Urothelium cell line (cell line): ENCODE measurements at places on chromosomes 4 and X.
A peak's percentile ranks its signal among the peaks of the same experiment; 100 is the strongest.

DNA sequence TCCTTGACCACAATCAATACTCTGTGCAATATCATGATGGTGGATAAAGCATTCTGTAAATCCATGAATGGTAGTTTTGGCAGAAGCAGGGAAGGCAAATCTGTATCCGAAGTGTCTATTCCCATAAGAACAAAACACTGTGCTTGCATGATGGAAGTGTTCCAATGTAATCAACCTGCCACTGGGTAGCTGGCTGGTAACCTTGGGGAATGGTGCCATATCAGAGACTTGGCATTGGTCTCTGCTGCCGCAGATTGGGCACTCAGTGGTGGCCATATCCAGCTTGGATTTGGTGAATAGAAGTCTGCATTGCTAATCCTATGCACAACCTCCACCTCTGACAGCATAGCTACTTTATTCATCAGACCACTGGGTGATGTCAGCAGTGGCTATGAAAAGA, 114.3 kb upstream of the EMCN start:
- DNase-seq = no peak

- DNase-seq = peak; percentile 42
Observed at GRCh38 chrX:153662266-153662665, 11.3 kb downstream of the PNCK start.

DNA sequence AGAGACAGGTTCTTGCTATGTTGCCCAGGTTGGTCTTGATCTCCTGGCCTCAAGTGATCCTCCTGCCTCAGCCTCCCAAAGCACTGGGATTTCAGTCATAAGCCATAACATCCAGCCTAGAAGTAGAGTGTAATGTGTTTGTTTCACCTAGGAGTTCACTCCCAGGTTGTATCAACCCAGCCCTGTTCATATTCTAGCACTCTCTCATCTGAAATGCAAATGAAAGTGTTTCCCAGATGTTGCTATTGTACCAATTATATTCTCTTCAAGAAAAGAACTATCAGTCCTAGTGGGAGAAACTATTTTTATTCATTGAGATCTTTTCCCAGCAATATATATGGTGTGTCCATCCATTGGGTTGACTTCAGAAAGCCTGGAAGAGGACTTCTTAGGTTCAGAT, 72.6 kb downstream of the USP38 start:
- no peak for DNase-seq

GRCh38 chr4:26178854-26179253, 142.0 kb upstream of the RBPJ start:
- DNase-seq = no peak

DNA sequence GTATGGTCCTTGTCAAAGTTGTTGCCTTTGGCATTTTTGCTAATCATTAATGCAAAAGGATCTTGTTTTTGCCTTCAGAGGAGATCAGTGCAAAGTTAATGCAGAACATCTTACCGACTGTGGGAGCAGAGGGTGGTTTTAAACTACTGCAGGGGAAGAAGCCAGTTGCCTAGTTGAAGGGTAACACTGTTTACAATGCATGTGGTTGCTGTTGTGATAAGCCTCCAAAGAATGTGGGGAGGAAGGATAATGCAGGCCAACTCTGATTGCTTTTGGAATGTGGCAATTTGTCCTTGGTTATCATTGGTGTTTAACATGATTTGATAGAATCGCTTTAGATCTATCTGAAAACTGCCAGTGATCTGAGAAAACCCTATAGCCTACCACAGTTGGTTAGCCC, 204.3 kb upstream of the TLL1 start:
- peak; percentile 4 for DNase-seq

DNA sequence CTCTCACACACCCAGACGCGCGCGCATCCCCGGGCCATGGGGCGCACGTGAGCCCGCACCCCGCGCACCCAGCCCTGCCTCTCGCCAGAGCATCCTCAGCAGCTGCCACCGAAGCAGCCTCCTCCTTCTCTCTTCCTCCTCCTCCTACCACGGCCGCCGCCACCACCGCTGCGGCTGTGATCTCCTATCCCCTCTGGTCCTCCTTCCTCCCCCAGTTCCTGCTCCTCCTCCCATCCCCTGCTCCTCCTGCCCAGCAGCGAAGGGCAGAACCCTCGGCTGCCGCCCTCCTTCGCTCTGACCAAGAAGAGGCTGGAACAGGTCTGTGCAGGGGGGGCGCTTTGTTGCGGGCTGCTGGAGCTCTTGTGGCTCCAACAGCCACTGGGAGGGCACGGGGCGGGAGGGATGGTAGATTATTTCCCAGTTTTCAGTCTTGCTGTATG, 148.7 kb upstream of the CHRDL1 start:
- DNase-seq = peak; percentile 23

GRCh38 chrX:129842510-129843208, 1.0 kb downstream of the ZDHHC9 start:
- DNase-seq = peak; percentile 1

- DNase-seq = no peak
Observed at GRCh38 chr4:66558651-66559050, 888.4 kb upstream of the EPHA5 start.

GRCh38 chr4:155629956-155630355, 36.7 kb upstream of the GUCY1A1 start:
- DNase-seq = no peak

- no peak for DNase-seq
Observed at GRCh38 chr4:5084911-5085475, 33.7 kb downstream of the STK32B start.

GRCh38 chr4:71713611-71714203, 70.2 kb downstream of the GC start:
- DNase-seq = peak; percentile 18

- no peak for DNase-seq
Observed at GRCh38 chr4:41095192-41095872, 119.0 kb downstream of the APBB2 start.

DNA sequence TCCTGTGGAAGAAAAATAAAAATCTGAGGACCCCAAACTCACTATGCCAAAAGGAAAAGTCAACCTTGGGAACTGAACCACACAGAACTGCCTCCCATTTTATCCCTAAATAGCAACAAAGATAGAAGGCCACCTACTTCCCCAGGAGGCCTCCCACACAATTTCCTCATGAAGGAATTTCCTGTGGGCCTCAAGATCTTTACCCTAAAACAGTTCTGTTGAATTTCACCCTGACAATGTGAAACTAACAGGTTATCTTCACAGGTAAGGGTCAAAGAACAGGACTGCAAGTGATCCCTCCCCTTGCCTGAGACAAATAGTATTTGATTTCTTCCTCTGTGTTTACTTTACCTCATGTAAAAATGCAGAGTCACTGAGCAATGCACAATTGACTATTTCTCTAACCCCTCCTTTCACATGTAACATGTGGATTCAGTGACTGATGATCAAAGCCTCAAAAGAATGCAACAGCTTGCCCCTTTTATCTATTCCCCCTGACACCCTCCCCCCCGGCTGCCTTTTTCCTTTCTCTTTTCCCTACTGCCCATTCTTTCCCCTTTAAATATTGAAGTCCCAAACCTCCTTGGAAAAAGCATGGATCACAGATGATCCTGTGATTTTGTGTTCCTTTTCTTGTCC, 33.3 kb downstream of the MEPE start:
- peak; percentile 16 for DNase-seq

- DNase-seq = no peak
Observed at GRCh38 chr4:86586626-86587380, 7.3 kb upstream of the PTPN13 start.

DNA sequence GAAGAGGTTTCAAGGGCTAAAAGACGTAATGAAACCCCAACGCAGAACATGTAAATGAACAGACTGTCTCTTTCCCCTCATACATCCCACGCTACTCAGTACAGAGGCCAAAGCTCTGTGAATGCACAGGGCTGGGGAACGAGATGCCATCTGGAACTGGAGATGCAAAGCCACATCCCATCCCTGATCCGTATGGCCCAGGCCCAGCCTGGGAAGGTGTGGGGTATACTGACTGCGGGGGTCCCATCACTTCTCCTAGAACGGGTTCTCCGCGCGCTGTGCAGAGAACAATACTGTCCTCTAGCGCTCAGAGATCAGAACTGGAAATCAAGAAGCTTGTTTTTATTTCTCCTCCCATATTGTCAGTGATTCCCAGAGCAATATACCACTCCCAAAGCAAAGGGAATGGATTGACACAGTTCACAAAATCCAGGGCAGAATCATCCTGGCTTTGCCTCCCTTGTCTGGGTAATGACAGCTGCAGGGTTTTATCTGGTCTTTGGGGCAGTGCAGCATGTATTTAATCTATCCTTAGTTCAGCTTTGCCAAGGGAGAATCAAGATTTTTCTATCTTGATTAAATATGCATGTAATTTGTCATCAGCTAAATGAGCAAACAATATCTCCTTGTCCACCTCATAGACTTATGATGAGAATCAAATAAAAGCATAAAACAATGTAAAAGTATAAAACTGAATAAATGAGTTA, 47.3 kb upstream of the TLR3 start:
- peak; percentile 35 for DNase-seq

- DNase-seq = no peak
Observed at GRCh38 chrX:81874807-81875206, 672.9 kb downstream of the SH3BGRL start.

DNA sequence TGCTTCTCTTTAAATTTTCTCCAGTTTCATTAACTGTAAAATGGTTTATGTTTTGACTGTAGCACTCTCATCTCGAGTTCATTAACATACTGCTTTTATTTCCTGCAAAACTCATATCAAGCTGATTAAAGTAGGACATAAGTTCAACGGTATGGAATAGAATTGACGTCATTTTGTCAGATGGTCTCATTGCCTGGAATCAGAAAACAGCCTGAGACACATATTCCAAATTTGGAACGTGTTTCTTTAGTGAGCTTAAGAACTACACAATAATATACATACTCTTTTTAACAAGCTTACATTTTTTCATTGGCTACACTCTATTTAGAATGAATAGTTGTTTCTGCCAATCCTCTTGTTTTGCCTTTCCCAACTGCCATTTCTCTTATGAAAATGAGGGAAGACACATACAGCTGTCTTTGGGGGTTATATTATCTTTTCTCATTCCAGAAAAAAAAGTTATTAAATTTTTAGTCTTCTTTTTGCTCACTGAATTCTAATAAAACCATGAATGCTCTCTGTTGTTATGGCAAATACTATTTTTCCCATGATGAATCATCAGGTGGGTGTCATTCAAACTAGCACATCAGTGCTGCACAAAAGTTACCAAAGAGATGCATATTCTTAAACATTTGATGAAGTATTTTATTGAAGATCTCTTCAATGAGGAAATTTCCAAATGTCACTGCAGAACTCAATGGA, 162.8 kb downstream of the GABRB1 start:
- no peak for DNase-seq

DNA sequence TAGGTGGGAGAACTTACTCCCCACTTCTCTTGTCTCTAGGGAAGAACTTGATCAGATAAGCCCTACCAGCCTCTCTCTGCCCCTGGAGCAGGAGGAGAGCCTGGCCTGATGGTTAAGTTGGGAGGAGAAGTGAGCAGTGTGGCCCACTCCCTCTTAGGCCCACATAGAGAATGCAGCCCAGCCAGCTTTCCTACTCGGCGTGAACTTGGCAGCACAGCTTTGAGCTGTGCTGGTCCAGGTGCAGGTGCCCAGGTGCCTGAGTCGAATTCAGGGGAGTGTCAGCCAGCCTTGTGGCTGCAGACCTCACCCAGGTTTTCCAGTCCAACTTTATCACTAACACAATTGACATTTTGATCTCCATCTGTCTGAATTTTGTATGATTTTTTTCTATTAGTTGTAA, 77.6 kb upstream of the PAQR3 start:
- DNase-seq = no peak

DNA sequence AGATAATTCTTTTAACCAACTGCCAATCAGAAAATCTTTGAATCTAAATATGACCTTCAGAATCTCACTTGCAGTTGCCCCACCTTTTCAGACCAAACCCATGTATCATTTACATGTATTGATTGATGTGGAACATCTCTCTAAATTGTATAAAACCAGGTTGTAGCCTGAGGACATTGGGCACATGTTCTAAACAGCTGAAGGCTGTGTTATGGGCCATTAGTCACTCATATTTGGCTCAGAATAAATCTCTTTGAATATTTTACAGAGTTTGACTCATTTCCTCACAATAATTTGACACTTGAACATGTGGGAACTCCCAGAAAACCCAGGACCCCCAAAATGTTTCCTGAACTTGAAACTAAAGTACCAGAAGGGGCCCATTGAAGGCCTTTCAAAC, 58.7 kb downstream of the UGT2B10 start:
- no peak for DNase-seq

GRCh38 chr4:141534985-141535384, 101.4 kb upstream of the IL15 start:
- no peak for DNase-seq

DNA sequence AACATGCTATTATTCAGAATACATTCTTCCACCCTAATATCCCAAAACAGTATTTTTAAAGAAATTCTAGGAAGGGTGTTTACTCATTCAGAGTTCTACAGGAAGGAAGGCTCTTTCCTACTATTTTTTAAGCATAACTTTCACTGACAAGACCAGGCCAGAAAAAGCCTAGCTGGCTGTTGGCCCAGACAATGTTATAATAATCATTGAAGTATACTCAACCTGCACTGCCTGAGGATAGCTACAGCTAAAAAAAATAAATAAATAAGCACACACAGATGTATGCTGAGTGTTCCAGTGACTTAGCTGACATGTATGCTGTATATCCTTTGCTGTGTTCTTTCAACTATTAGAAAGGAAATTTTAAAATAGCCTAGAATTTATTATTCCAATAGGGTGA, 145.8 kb upstream of the SPRY1 start:
- DNase-seq = no peak

DNA sequence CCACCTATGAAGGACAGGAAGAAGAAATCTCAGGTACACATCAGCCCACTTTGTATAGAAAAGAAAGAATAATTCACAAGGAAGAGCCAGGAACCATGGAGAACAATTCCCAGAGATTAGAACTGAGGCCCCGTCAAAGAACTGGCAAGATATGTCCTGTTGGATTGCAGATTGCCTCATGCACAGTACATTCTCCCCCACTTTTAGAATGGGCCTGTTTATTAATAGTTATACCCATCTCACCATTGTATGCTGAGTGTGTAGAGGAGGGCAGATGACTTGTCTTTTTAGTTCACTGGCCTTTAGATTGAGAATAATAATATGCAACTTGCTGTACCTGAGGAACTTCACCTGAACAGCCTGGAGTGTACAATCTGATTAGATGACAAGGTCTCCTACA, 315.6 kb upstream of the HAND2 start:
- DNase-seq = no peak

- DNase-seq = no peak
Observed at GRCh38 chrX:134461437-134461836, 1.5 kb downstream of the HPRT1 start.

DNA sequence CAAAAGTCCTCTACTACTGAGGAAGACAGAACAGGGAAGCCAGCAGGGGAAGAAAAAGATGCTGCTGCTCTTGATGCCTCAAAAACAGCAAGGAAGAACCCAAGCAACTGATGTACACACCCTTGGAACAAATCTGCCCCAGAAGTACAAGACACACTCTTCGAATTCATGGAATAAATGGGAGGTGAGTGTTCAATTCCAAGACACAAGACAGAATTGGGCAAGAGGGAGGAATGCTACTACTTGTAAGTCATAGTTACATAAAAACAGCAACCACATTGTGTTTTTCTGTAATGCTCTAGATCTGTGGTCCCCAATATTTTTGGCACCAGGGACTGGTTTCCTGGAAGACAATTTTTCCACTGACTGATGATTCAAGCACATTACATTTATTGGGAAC, 58.0 kb upstream of the H2AZ1 start:
- no peak for DNase-seq

GRCh38 chrX:94854251-94854650, 1180.2 kb downstream of the FAM133A start:
- no peak for DNase-seq

GRCh38 chr4:168614281-168615057, 117.6 kb downstream of the PALLD start:
- no peak for DNase-seq

- no peak for DNase-seq
Observed at GRCh38 chr4:65521666-65522065, 148.6 kb downstream of the EPHA5 start.
